A673 (cell line): ENCODE measurements at places on chromosomes 5 and 9.
A peak's percentile ranks its signal among the peaks of the same experiment; 100 is the strongest.

- no peak for DNase-seq
Measured at GRCh38 chr5:14671414-14671813, 6.9 kb downstream of the OTULIN start.

GRCh38 chr9:73204936-73205335 lies 53.3 kb downstream of the ANXA1 start:
- no peak for DNase-seq

DNA sequence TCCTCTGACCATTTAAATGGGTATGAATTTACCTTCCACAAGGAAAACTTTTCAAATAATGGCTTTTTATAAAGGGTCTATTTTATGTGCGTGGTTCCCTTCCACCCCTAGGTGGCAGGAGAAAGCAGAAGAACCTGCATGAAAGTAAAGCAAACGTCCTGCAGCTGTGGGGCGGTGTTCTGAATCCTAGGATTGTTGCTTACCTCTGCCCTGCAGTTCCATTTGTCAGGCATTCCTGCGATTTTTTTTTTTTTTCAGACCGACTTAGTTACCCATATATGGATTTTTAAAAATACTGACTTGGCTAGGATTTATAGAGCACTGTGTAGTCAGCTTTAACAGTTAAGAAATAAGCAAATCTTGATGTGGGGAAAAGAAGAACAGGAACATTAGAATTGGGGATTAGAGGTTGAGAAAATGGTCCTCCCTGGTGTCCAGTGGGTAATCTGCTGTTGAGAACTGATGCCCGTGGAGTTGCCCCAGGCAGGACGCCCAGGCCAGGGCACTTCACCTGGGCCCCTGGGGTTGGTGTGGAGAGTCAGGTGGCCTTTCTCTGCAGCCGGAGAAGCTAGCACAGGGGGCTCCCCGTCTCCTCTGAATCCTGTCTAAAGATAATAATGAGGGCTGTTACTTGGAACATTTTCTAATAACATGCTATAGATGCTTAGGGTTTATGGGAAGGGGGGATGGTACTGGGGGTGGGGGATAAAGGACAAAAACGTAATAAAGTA lies 30.4 kb upstream of the LTC4S start:
- DNase-seq, result peak; percentile 75

DNA sequence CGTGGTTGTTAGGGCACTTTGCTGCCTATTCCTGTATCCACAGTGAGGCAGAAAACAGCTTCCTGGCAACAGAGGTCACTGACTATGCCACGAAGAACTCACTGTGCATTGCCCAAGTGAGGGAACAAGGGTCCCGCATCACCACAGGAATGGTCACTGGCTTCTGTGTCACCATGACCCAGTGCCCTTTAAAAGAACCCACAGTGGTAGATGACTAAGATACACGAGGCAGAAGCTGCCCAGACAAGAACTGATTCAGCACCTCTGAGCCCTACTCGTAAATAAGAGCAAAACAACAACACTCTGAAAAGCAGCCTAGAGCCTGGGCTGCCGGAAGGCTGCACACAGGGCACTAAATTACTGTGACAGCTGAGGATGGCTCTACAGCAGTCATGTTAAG lies 236.6 kb upstream of the RASEF start:
- no peak for DNase-seq
